ENCODE measurements at places on chromosomes 6 and 20.

DNA sequence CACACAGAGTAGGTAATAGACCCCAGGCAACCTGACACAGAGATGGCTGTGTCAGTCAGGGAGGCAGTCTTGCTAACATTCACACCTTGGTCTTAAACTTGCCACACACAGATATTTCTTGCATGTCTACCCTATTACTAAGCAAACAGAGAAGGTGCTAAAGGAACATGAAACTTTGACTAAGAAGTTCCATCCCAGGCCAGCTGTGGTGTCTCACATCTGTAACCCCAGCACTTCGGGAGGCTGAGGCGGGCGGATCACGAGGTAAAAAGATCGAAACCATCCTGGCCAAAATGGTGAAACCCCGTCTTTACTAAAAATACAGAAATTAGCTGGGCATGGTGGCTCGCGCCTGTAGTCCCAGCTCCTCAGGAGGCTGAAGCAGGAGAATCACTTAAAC lies 222.4 kb upstream of the JARID2 start:
- ATAC-seq: no peak

DNA sequence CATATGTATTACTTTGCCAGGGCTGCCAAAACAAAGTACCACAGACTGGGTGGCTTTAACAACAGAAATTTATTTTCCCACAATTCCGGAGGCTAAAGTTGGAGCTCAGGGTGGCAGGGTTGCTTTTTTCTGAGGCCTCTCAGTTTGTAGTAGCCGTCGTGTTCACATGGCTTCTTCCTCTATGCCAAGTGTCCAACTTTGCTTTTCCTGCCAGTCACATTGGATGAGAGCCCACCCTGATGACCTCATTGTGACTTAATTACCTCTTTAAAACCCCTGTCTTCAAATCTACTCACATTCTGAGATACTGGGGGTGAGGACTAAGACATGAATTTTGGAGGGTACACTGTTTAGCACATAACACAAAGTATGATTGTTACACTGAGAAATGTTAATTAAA lies 9.9 kb upstream of the ECT2L start:
- no peak for ATAC-seq

DNA sequence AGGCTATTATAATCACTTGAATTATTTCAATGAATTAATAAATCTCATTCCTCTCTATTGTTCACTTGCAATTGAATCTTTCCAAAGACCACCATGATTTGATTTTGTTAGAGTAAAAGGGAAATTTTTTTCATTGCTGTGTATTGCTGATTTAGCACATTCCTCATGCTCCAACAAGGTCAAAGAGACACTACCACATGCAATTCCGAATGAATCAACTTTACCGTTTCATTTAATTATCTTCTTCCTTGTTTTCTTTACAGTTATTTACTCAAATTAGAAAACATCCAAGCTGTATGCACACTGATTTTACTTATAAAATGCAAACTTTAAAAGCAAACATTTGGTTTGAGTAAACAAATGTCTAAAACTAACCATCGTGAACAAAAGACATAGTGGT lies 967 bp downstream of the KIAA0408 start:
- no peak for ATAC-seq

- ATAC-seq: no peak
These were observed 56.9 kb downstream of the PHACTR2 start for GRCh38 chr6:143734641-143735063.

DNA sequence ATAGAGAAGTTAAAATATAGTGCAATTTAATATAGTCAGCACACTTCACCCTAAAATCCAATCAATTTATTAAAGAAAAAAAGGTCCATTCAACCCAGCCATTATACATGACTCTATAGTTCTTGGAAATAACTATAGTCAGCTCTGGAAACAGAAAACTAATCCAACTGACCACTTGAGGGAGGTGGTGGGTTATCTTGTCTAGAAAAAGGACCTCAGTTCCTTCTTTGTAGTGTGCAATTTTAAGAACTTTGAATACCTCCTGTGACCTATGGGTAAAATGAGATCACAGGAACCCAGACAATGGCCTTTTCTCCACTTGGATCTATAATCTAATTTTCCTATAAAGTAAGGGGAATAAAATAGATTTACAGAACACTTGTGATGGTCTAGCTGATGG lies 163.6 kb upstream of the CENPW start:
- ATAC-seq: no peak

- no peak for ATAC-seq
These were observed 2.2 kb downstream of the MDFI start for GRCh38 chr6:41640426-41640825.

DNA sequence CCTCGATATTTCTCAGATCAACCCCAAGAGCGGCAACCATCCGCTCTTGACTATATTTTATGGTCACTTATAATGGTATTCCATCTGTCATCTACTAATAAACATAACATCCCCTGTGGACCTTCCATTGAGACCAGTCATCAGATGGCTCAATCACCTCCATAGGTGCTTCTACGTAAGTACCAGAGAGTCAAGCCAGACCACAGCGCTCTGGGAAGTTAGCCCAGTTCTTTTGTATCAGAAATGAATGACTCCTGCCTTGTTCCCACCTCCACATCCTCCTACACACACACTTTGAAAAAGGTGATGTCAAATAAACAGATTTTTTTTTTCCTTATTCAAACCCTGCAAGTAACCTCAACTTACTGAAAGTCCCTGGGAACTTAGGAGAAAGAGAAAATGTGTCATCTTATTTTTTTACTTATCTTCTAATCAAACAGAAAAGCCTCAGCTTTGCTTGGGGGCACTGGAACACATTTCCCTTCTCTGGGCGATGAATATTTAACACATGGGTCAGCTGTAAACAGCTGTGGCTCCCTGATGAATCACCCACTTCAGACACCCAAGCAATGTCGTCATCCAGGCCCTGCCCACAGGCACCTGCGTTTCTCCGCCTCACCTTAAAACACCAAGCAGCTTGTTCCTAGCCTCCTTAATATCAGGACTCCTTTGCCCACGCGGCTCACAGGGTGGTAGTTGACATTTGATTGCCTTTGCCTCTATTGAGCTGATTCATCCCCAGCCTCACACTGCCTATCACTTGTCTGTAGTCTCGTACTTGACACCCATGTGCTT lies 121.4 kb upstream of the LY86 start:
- no peak for ATAC-seq

DNA sequence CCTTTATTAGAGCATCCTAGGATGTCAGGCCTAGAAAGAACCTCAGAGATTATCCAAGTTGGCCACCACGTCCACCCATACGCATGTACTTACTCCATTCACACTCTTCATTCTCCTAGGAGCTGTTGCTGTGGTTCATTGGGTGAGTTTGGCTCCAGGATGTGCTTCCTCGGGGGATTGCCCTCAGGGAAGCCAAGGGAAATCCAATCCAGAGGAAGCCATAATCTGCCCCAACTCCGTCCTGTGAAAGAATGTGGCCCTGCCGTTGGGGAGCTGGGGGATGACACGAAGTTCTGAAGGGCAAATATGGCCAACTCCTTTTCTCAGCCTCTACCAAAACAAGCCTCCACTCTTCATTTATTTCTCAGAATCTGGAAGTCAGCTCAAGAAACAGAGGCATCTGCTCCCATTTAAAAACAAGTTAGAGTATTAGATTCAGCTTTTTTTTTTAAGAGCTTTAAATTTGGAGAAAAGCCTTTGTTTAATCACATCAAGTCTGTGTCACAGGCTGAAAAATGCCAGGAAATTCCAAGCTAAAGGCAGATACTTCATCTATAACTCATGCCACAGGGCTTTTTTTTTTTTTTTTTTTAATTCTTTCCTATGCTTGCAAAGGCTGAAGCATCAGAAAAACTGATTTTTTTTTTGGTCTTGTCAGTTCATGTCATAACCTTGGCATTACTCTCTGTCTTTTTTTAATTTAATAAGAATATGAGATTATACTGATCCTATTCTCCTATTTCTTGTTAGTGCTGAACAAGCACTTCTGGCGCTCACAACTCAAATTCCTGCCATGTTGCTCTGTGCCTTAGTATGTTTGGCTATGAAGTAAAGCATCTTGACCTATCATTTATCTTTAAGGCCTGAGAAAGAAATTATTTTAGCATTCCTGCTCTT lies 480.9 kb upstream of the MARCKS start:
- no peak for ATAC-seq

GRCh38 chr6:8074213-8074612 lies 10.0 kb upstream of the BLOC1S5 start:
- no peak for ATAC-seq

DNA sequence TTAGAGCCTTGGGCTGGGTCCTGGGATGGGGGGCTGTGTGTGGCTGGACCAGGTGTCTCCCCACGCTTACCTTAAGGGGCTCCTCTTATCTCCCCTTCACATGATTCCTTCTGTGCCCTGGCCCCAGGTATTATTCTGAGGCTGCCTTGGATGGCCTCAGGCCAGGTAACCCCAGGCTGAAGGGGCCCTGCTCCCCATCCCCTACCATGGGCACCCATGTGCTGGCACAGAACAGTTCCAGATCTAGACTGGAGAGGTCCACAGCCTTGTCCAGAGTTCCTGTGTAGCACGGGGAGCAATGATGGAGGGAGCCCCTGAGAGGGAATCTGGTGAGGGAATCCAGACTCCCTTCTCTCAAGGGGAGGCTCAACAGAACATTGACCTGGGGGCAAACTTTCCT lies 32.1 kb downstream of the MOCS1 start:
- ATAC-seq: peak; percentile 14

DNA sequence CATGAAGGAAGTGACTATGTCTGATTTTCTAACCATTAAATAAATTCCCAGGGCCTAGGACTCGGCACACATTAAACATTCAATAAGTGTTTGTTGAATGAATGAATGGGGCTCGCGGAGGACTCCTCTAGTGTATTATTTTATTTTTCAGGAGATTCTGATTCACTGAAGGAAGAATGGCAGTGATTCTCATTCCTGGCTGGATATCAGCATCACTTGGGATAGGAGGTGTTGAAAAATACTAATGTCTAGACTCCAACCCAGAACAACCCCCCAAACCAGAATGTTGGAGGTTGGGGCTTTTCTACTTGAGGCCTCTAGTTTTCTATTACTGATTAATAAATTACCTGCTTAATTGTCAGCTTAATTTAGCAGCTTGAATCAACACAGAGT lies 195.4 kb downstream of the BTBD3 start:
- no peak for ATAC-seq

DNA sequence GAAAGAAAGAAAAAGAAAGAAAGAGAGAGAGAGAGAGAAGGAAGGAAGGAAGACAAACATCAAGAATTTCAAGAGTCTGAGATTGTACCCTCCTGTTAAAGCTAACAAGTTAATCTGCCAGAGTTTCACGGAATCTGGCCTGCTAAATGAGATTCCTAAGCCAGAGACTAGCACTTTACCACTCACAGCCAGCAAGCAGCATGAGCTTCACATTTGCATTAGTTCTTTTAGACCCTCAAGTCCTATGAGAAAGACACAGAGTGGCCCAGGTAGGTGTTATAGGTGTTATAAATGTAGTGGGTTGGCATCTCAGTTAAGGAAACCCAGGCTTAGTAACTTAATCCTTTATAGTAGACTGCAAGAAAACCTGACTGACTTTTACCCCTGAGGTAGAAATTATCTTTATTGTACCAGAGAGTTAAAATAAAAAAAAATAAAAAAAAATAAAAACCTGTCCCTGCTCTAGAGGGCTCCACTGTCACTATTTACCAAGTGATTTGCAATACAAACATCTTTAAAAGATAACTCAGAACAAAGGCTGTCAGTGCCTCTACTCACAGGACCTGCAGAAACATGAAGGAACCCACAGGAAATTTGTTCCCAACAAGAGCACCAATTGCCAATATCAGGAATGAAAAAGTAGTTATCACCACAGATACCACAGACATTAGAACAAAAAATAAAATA lies 9.7 kb upstream of the IBTK start:
- no peak for ATAC-seq

- ATAC-seq: no peak
These were observed 43.5 kb downstream of the CARMIL1 start for GRCh38 chr6:25322692-25323091.

- no peak for ATAC-seq
These were observed 188.3 kb downstream of the BMP7 start for GRCh38 chr20:57078116-57078515.

DNA sequence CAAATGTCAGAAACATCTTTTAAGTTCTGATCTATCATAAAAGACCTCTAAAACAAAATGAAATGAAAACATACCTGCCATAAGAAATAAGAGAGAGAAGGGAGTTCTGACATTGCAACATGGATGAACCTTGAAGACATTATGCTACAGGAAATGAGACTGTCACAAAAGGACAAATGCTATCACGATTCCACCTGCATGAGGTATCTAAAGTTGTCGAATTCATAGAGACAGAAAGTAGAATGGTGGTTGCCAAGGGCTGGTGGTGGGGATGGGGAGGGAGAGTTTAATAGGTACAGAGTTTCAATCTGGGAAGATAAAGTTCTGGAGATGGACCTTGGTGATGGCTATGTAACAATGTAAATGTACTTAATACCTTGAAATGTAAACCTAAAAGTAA lies 3.3 kb downstream of the EZR start:
- no peak for ATAC-seq

DNA sequence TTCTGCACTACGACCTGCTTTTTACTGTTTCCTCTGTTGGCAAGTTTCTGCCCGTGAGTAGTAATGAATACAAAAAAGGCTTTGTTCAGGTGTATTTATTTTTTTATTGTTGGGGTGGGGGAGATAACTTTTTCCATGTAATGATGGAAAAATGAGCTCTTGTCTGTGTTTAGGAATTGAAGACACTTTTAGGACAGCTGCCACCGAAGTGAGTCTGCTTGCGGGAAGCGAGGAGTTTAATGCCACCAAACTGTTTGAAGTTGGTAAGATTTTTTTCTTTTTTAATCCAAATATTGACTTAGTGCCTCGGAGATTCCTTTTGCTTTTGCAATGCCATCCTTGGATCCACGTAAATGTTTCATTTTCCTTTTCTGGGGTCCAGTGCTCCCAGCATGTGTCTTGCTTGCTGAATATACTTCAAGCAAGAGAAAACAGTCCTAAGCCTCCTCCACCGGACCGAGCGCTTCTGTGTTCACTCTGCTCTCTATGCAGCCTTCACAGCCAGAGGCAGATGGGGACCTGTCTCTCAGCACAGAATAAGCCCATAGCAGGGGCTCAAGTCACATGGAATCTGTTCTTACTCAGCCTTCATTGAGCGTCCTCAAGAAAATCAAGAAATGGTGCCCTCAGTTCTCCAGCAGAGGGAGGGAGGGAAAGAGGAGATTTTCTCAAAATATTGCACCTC lies 71.3 kb downstream of the ISM1 start:
- no peak for ATAC-seq

- peak; percentile 35 for ATAC-seq
These were observed 651 bp upstream of the TAPBP start for GRCh38 chr6:33314515-33314942.

GRCh38 chr6:90610751-90611542 lies 24.1 kb upstream of the MAP3K7 start:
- peak; percentile 76 for ATAC-seq
